IPS-NIHi11 (cell line): ENCODE measurements at places on chromosomes 7 and 10.

GRCh38 chr7:76069238-76069638, 21.3 kb downstream of the MDH2 start:
- DNase-seq: peak; percentile 65

DNA sequence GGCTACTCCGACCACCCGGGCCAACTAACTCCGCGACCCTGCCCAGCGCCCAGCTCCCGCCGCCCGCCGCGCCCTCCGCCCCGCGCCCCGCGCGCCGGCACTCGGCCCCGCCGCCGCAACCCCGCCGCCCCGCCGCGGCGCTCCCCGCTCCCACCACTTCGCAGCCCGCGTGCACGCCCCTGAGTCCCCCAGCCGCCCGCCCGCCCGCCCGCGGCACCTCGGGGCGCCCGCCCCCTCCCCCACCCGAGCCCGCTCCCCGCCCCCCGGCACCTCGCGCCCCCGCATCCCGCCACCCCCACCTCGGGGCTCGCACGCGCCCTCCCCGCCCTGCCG, 598 bp downstream of the JAZF1 start:
- DNase-seq: peak; percentile 63

- no peak for DNase-seq
Measured at GRCh38 chr10:21754410-21755011, 220.5 kb downstream of the MLLT10 start.

GRCh38 chr7:31096877-31097258, 44.8 kb downstream of the ADCYAP1R1 start:
- DNase-seq: no peak

DNA sequence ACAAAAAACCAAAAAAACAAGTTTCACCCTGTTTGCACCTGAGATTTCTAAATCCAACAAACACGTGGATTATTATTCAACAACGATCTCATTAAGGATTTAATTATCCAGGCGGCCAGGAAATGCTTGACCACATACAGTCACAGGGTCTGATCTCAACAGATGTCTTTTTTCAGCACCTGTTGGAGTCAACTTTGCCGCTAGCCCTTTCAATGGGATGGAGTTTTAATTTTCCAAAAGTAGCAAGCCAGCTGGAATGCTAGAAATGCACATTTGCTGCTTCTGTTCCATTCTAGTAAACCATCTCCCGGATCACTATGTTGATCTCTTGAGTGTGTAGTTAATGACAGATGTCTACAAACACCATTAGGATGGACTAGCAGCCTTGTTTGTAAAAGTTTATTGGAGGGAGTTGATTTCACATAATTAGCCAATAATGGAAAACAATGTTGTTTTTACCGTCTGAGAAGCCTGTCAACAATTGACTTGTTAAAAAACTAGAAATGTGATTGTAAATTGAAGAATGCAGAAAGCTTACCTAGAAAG, 64.2 kb upstream of the DKK1 start:
- no peak for DNase-seq

DNA sequence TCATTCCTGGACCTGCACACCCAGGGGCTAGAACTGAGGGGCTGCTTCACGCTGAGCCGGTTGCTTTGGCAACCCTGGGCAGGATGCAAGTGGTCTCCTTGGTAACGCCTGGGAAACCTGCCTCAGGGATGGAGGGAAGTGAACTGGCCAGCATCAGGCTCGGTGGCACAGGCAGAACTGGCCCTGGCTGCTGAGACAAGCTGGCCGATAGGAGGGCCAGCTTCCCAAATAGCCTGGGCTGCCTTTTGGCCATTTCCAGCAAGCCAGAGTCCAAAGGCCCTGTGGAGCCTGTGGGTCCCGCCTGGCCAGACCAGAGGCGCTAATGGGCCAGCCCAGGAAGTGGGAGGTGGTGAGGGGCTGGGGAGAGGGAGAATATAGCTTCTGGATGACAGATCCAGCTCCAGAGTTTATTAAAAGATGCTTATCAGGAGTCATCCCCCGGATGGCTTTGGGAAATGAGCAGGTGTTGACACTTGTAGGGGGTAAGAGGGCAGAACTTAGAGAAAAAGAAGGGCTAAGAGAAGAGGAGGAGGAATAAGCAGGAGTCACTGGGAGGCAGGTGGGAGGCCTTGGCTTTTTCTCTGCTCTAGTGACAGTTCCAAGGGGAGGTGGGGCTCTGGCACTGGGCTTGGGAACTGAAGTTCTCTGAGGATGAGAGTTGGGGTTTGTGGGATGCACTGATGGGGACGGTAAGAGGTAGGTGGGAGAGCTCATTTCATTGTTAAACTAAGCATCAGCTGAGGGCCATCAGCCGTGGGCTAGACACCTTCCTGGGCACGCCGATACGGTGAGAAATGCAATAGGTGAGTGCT, 9.6 kb downstream of the NEURL1 start:
- no peak for DNase-seq

DNA sequence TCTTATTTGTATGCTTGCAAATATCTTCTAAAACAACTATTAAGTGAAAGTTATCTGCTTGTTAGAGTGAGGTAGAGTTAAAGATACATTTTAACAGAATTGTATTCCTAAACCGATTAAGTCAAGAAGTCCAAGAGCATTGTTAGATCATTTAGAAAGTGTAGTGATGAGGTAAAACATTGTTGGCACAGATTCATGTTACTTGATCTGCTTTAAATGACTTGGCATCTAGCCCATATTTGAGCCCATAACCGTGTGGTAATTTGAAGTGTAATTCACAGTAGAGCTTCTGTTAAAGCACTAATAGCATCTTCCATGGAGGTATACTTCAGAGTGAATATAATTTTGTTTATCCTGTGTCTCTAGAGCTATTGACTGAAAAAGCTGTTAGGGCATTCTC, 62.1 kb downstream of the PTEN start:
- peak; percentile 12 for DNase-seq

GRCh38 chr7:140649556-140650205, 9.1 kb upstream of the DENND2A start:
- DNase-seq: no peak

GRCh38 chr10:98217801-98218200, 50.2 kb downstream of the LOXL4 start:
- DNase-seq: no peak

- no peak for DNase-seq
Measured at GRCh38 chr7:82697897-82698296, 254.3 kb upstream of the CACNA2D1 start.

- DNase-seq: no peak
Measured at GRCh38 chr7:82373926-82374635, 69.5 kb downstream of the CACNA2D1 start.

DNA sequence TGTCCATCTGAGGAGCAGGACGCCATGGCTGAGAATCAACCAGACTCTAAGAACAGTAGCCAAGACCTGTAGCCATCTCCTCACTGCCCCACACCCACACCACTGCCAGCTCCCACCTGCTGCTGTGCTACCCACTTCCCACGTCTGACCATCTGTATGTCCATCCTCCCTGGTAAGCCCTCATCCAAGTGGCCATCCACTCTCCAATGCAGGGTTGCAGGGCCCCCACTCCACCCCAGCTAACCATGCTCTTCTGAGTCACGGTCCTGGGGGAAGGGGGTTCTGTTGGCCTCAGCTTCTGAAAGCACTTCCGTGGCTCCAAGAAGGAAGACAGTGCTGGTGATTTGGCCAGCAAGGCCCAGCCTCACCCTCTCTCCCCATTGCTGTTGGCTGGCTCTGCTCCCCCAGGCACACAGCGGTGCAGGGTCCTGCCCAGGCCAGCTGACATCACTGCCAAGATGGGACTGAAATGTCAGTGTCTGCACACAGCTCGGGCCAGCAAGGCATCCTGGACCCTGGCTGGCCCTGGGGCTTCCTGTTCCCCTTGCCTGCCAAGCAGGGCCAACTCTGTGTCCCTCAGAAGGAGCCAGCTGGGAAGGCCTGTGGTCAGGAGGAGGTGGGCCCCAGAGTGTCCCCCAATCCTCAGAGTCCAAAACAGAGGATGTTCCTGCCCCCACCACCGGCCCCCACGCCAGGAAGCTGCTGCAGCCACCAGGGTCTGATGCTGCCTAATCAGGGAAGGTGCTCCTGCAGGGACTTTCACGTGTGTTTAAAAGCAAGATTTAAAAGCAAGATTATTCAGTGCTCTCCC, 17.5 kb downstream of the RASGEF1A start:
- no peak for DNase-seq

- DNase-seq: no peak
Measured at GRCh38 chr10:128047991-128048818, 78.0 kb downstream of the MKI67 start.

DNA sequence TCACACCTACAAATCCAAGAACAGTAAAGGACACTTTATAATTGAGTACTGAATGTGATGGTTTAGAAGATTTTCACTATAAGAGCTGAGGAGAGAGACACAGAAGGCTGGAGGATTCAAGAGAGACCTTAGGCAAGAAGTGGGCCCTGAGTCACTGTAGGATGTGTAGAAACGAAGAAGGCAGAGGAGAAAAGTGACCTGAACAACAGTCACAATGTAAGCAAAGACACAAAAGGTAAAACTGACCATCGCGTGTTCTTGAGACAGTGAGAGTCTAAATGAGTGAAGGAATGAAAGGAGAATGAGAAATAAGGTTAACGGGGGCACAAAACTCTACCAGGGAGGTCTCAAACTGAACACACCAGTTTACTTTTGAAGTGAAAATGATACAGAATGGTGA, 298.2 kb upstream of the LRGUK start:
- DNase-seq: no peak

GRCh38 chr7:98733036-98733435, 116.0 kb downstream of the NPTX2 start:
- peak; percentile 82 for DNase-seq

DNA sequence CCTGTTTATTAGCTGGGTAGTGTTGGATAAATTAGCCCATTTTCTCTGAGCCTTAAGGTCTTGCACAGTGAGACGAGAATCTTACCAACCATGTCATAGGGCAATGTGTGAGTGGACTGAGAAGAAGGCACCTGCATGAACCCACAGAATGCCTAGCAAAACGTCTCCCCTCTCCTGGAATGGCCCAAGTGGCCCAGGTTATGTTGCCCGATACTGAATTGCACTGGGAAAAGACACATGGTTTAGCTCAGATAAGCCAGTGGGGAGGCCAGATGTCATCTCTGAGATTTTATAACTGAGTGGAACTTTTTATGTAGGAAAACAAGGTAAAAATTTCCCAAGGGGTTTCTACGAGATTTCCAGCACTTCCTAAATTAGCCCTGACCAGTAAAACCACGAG, 104.7 kb upstream of the IKZF1 start:
- DNase-seq: no peak

DNA sequence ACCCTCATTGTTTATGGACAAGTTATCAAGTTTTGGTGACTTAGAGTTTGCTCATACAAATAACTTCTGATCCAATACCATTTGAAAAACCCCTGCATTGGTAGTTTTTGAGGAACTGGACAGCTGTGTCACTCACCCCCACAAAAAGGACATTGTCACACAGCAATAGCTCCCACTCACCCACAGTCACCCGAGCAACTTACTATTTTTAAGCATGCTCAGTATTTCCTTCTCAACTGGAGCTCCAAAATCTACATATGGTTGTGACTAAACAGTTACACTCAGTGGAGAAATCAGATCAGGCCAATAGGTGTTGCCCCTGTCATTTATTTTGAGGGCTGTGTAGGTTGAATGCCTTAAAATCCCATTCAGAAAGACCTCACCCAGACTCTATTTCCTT, 165.2 kb upstream of the AUTS2 start:
- DNase-seq: no peak

- no peak for DNase-seq
Measured at GRCh38 chr7:74306004-74306729, 17.0 kb downstream of the CLIP2 start.

- peak; percentile 88 for DNase-seq
Measured at GRCh38 chr7:36390199-36391090, 783 bp downstream of the ANLN start.

- no peak for DNase-seq
Measured at GRCh38 chr7:56028942-56029630, 22.2 kb downstream of the PSPH start.

DNA sequence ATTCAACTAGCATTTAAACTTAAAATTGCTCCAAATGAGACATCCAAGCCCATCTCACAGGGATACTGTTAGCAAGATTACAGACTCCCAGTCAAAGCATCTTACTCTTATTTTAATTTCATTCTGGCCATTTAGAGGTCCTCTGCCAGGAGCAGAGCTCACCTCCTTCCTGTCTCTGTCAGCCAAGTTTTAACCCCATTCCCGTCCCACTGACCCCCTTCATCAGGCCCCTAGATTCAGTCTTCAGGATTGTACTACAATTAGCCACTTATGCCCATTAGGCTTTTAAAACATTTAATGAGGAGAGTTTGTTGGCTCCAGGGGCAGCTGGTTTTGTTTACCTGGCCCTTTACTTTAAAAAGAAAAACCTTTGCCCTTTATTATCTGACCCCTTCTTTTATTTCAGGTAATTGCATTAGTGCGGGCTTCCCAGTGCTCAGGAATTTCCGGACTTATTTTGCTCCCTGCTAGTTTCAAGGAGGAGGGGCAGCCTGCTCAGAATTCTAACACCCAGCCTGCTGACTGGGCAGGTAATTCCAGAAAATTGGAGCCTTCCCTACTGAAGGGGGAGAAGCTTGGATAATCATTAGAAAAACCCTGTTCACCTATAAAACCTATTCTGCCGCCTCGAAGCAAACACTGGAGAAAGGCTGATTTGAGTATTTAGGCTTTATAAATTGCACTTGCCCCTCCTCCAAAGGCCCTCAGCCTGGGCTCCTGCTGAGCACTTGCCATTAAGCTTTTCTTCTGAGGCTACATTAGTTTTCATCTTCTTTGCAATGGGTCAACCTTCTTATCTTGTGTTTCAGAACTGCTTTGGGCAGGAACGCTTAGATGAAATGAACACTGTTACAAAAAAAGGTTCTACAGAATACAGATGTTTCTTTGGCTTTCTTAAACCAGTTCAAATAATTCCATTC, 200.5 kb upstream of the HPS1 start:
- peak; percentile 43 for DNase-seq
